Activated CD4-positive, alpha-beta T cell treated with anti-CD3 and anti-CD28 coated beads, Interleukin-2, Interleukin-6, amounts not matched to agents 100 ng/mL and 50 ng/mL, durations not matched to agents 16 hours and 8 hours (primary cell): ENCODE measurements at places on chromosomes 11 and 22.

DNA sequence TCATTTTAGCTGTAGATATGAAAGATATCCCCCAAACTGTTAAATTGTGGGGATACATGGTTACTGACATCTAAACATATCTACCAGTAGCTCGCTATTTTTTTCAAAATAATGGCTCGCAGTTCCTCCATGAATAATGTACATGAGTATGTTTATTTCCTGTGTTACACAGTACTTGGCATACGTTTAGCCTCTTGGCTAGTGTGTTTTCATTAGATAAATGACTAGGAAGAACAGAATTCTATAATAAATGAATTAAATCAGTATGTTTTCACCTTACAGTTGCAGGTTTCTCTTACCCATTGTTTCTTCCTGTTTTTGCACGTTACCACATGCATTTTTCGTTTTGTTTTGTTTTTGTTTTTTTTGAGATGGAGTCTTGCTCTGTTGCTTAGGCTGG, 21.8 kb downstream of the RNF169 start:
- DNase-seq: no peak

DNA sequence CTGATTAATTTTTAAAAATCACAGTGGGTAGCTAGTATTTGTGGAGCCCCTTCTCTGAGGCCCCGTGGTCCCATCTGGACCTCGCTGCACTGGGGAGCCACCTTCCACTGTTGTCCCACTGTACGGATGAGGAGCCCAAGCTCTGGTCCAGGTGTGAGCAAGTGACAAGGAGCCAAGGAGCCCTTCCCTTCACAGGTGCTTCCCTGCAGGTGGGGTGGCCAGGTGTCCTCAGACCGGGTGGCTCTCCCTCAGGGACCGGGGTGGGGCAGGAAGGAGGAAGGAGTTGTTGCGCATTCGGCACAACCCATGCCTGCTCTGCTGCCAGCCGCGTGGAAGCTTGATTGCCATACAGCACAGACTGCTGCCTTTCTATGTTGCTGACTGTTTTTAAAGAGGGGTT, 10.4 kb upstream of the SEPTIN5 start:
- DNase-seq: no peak

- no peak for DNase-seq
These were observed 894 bp downstream of the ADA2 start for GRCh38 chr22:17218341-17218740.

DNA sequence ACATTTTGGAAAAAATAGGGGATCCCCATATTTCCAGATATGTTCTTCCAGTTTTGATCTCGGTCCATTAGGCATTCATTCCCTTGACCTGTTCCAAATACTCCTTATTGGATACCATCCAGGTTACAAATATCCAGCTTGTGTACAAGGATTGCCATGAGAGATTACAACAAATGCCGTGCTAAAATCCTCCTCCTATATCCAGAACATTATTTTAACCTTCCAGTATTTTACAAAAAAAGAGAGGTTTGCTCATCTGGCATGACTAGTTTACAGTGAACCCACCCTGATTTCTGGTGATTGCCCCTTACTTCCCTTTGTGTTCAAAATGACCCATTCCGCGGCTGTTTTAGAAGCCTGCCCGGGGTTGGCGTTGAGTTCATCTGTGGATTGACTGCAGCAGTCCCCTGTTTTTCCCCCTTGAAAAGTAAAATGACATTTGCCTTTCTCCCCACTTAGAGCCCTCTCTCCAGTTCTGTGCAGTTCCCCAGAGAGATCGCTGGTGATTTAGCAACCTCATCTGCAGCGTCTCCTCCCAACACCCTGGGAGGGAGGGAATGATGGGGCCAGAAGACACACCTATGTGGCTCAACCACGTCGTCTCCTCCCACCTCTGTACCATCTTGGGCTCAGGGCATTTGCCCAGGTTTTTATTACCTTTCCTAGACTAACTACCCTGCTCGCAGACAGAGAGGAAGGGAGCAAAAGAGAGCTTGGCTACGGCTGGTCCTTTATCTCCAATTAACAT, 73.6 kb downstream of the DSCAML1 start:
- DNase-seq: no peak

DNA sequence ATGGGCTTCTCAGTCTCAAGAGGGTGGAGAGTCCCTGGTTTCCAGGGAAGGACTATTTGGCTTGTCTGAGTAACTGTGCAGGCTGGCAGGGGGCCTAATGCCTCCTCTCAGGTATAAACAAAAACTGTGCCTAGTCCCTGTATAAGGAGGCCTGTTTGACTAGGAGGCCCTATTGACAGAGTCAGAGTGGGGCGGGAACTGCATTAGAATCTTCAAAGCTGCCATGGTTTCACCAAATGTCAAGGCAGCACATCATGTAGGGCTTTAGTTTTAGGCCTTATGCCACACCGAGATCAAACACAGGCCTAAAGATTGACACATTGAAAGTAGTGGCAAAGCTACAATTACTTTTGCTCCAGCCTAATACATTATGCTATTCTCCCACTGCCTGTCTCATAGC, 611.5 kb upstream of the B3GAT1 start:
- no peak for DNase-seq

GRCh38 chr11:78209478-78209877, 20.8 kb downstream of the USP35 start:
- DNase-seq: no peak

DNA sequence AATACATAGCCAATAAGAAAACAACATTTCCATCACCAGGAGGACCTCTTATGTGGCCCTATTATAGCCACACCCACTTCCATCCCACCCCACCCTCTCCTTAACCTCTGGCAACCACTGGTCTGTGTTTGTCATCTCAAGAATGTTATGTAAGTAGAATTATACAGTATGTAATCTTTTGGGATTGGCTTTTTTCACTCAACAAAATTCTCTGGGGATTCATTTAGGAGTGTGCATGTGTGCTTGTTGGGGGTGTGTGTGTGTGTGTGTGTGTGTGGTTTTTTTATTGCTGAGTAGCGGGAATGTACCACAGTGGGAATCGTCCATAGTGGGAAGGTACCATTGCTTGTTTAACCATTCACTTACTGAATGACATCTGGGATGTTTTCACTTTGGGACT, 5.2 kb downstream of the KCNJ5 start:
- no peak for DNase-seq

- no peak for DNase-seq
These were observed 41.4 kb upstream of the PCF11 start for GRCh38 chr11:83115551-83115950.

DNA sequence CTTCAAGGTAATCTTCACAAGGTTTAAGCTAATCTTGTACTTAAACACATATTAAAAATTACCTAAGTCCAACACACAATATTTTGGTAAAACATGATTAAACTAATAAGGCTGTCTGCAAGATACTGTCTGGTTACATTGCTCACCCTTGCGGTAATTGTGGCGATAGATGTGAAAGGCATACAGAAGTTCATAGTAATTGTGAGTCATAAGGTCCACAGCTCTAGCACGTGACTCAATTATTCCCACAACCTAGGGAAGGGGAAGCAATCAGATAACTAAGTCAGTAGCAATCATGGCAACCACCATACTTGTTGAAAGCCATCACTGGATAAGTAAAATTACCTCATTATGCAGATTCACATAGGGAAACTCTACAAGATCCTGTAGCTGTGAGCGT, 30.5 kb upstream of the FNBP4 start:
- DNase-seq: peak; percentile 84

GRCh38 chr11:57566905-57567514, 462 bp downstream of the UBE2L6 start:
- peak; percentile 37 for DNase-seq

DNA sequence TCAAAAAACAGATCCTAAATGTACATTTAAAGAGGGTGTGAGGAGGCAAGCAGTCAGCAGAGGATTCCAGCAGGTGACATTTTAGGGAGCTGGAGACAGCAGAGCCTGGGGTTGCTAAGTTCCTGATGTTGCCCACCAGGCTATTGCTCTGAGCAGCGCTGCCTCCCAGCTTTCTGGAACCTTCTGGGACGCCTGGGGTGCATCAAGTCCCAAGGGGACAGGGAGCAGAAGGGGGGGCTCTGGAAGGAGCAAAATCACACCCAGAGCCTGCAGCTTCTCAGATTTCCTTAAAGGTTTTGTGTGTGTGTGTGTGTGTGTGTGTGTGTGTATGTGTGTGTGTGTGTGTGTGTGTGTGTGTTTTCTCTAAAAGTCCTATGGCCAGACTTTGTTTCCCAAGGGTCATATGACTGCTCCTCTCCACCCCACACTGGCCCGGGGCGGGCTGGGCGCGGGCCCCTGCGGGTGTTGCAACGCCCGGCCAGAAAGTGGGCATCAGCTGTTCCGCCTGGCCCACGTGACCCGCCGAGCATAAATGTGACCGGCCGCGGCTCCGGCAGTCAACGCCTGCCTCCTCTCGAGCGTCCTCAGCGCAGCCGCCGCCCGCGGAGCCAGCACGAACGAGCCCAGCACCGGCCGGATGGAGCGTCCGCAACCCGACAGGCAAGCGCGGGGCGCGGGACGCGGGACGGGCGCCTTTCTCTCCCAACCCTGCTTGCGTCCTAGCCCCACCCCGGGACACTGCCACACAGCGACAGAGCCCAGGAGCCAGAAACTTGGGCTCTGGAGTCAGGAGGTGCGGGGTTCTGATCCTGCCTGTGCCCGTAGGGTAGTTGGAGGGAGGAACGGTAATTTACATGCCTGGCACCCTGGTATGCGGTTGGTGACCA, at the start of gene HMOX1:
TSS of gene HMOX1 (plus strand) at position 560 of the 887 bp plus-strand sequence. CDS start at position 638, 78 bp downstream.
- peak; percentile 74 for DNase-seq

DNA sequence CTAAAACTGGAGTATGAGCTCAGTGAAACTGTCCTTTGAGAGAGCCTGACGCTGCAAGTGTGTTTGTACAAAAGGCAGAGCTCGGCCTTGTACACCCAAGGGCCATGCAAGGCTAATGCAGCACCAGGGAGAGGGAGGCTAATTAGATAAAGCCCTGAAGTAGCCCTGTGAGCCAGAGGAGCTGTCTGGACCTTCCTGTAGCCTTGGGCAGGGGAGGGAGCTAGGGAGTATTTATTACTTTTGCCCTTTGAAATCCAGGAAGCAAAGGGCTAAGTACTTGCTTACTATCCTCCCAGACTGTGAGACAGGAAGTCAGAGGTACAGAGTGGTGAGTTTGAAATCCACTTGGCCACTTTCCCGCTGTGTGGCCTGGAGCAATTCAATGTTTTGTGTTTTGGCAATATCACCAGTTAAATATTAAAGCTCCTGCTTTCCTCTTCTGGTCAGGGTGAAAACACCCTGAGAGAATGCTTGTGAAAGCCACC, 10.2 kb upstream of the LDHA start:
- DNase-seq: no peak
